ENCODE measurements at places on chromosomes 4 and X.

DNA sequence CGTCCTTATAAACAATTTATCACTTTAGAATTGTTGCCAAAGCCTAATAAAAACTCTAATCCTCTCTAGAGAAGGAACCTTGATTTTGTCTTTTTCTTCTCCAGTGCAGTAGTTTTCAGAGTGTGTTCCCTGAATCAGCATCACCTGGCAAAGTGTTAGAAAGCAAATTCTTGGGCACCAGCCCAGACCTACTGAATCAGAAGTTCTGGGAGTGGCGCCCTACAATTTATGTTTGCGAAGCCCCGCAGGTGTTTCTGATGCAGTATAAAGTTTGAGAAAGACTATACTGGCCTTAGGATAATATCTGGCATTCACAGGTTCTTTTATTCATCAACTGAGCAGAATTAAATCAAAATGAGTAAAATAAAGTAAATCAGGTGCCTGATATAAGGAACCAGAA lies 645.8 kb upstream of the ATOH1 start:
- no peak for DNase-seq

DNA sequence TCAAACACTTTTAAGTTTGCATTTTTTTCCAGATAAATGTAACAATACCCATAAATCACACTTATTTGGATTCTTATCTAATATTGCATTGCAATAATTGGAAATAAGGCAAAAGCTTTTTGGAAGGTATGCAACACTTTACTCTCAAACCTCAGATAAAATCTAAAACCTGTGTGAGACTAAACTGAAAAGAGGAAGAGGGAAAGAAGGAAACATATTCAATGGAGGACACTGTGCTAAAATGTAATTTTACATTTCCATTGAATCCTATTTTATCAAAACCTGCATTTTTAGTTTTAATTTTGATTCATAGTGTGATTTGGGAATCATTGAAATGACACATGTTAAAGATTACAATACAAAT lies 99.4 kb downstream of the HPGD start:
- DNase-seq, result no peak

DNA sequence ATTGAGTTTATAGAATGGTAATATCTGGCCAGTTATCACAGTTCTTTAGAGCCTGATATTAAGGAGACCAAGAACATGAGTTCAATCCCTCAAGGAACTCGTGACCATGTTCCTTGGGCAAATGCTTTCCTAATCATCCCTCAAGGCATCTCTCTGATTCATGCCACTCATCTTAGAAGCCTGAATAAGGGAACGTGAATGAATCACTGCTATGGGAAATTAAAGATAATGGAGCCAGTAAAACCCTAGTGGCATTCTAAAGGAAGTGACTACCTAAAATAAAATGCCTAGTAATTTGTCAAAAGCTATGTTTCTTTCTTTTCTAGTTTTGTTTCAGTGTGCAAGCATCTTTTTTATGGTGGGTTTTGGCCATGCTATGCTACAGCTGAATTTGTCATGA lies 1161.3 kb downstream of the C4orf33 start:
- no peak for DNase-seq

DNA sequence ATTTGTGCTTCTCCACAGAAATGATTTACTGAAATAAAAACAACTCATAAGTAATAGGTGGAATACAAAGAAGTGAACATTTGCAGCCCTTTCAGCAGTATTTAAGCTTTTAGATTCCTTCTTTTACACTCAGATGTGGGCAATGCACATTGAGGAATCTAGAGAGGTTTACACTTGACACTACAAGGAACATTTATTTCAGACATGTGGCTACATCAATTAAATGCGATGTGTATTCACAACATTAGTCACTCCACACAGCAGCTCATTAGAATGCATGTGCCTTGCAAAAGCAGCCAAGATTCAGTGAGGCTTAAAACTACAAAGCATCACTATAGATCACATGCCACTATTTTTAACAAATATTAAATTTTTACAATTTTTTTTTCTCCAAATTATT lies 480.7 kb downstream of the INPP4B start:
- DNase-seq, result no peak

GRCh38 chrX:74500555-74500954 lies 79.3 kb downstream of the SLC16A2 start:
- no peak for DNase-seq

- no peak for DNase-seq
These were observed at the start of gene RAB33A for GRCh38 chrX:130171446-130172126. Gene RAB33A, plus strand, starts transcription at chrX:130171962. Its CDS starts 101 bp downstream, at chrX:130172063.

DNA sequence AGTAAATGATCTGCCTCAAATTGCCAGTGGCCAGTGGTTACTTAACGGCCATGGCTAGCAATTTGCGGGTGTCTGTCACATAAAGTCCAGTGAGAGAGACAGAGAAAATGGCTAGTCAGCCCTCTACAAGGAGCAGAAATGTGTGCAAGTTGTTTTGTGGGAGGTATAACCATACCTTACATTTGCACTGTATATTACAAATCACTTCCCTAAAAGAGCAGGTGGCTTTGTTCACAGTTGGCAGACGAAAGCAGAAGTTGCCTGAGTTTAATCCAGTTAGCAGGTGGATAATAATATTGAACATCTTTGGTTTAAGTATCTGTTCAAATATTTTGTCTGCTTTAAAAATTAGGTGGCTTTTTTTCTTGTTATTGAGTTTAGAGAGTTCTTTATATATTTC lies 15.6 kb downstream of the SRPX start:
- DNase-seq, result no peak

DNA sequence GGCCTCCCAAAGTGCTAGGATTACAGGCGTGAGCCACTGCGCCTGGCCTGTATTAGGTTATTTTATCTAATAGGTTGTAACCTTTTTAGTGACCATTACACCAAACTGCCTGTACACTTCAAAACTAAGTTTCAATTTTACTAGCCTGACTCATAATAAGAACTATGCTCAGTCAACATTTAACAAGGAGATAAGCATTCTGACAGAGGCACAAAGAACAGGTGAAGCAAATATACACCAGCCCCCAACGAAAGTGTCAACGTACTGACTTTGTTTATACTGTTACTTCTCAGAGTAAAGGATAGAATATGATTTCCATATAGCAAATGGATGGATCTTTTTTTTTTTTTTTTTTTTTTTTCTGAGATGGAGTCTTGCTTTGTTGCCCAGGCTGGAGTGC lies 62.8 kb downstream of the SHISA3 start:
- no peak for DNase-seq
